Thymus (tissue), 14 donors: ENCODE measurements at places on chromosomes 7 and 10. TPM values are rescaled to one million over a fixed set of nuclear protein-coding genes. Genes with fewer than 3 reads are reported as not detected.

GRCh38 chr7:100708395-100708794 lies 2.5 kb downstream of the POP7 start:
- DNase-seq: no peak

DNA sequence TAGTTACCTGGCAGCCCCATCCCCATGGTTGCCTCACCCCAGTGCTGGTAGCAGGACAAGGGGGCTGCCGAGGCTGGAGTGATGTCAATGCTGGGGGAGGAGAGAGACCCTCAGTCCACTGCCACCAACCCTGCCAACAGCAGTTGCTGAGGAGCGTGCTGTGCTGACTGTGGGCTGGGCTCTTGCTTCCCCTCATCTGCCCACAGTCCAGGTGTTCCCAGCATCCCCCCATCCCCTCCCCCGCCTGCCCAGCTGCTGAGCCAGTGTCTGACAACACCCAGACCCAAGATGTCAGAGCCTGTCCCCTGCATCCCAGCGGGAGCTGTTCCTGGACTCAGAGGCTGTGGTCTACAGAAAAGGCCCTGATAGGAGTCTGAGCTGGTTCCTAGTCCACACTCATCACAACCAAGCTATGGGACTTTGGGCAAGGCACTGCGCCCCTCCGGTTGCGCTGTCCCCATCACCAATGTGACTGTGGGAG lies 14.6 kb upstream of the PSAP start:
- no peak for DNase-seq

DNA sequence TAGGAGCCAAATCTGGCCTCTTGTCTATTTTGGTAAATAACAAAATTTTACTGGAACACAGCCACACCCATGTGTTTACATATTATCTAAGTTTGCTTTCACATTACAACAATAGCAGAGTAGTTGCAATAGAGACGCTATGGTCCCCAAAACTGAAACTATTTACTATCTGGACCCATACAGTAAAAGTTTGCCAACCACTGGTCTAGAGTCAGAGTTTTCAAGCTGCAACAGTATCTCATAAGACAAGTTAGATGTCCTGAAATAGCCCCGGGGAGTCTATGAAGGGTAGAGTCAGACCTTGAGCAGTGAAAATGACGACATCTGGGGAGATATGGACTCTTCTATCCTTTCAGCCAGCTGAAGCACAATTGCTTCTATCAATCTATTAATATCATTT lies 74.2 kb downstream of the CTNNA3 start:
- no peak for DNase-seq

DNA sequence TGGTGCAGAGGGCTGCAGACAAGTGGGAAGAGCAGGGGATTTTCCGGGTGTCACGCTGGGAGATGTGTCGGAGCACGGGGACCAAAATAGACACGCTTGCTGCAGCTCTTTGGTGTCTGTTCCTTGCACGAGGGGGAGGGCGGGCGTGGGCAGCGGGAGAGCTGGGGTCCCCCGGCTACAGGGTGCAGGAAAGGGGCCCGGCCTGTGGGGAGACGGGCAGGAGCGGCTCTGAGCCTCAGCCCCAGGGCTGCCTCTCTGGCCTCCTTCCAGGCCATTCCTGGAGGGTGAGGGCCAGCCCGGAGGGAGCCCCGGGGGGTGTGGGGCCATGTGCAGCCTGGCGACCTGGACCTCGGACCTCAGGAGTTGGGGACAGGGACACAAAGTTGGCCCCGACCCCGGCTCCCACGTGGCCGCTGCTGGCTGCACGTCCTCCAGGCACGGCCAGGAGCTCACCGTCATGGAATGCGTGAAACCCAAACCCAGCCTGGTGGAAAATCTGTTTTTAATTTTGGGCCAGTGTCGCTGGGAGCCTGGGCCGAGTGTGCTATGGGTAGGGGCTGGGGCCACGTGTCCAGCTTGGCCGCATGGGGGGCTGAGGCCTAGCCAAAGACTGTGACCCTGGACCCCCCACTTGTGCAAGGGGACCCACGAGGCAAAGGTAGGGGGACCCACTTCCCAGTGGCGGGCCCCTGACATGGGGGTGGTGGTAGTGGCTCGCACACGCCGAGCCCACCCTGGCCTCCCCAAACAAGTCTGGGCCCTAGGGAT lies 6.6 kb downstream of the TTYH3 start:
- DNase-seq: no peak

The INSYN2A gene
- polyA plus RNA-seq: 0.32 TPM

DNA sequence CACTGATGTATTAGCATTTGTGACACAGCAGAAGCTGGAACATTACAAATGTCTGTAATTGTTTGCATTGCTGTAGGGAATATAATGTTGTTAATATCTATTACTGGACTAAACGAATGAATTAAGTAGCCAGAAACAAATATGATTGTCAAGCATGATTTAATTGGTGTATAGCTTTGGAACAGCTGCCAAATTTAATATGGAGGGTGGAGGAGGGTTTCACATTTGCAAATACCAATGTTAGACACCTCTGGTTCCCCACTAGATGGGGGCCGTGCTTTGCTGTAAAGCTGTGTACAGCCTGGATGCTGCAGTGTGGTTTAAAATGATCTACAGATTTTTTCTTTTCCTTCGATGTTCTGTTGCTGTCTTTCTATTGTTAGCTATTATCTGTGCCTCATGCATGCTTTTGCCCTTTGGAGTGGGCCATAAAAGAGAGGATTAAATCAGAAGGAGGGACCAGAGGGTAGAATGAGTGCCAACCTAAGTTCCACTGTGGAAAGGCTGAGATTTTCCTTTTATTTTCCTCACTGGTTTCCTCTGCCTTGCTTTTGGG lies 23.1 kb downstream of the DNAJB9 start:
- no peak for DNase-seq

The AIFM2 gene
- polyA plus RNA-seq: 7.5 TPM

DNA sequence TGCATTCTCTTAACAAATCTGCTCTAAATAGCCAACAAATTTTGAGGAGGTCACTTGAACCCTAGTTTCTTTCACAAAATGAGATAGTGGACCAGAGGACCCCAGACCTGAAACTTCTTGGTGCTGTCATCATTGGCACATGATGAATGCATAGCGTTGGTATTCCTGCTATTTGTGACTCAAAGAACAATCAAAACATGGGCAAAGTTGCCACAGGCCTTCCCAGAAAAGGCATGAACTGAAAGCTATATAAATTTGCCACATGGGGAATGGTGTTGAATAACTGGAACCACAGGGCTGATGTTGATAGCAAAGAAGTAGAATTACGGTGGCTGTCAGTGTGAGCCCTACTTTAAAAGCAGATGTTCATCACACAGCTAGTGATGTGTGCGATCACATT lies 219.9 kb upstream of the KMT2E start:
- no peak for DNase-seq
